H9 (cell line): ENCODE measurements at places on chromosomes 11 and 22. TPM values are rescaled to one million over a fixed set of nuclear protein-coding genes. Genes with fewer than 3 reads are reported as not detected.

The APOBEC3H gene
- 0.48 TPM in 2 replicates for total RNA-seq

The KLHDC7B gene
- not detected in 2 replicates for total RNA-seq

The VSIG10L2 gene
- total RNA-seq: not detected in 2 replicates

The APOBEC3C gene
- total RNA-seq: 31.7 and 32.1 TPM in 2 replicates

The HIRA gene
- 51.9 and 53.0 TPM in 2 replicates for total RNA-seq

The SCGB2A2 gene
- not detected in 2 replicates for total RNA-seq

The GRK3 gene
- total RNA-seq: 22.8 and 23.9 TPM in 2 replicates

The RIMBP3B gene
- total RNA-seq: 0.39 and 0.77 TPM in 2 replicates

The TECTA gene
- total RNA-seq: 0.66 and 0.68 TPM in 2 replicates

The JAM3 gene
- total RNA-seq: 30.0 and 36.5 TPM in 2 replicates

The MRGPRX4 gene
- total RNA-seq: not detected in 2 replicates

The ZNF215 gene
- 18.0 and 18.2 TPM in 2 replicates for total RNA-seq

The PRR33 gene
- total RNA-seq: not detected in 2 replicates

The HPX gene
- total RNA-seq: 1.0 and 1.2 TPM in 2 replicates

The RRP8 gene
- 14.2 and 16.0 TPM in 2 replicates for total RNA-seq

The WNT7B gene
- total RNA-seq: 0.09 and 0.31 TPM in 2 replicates

The ASCL2 gene
- 0.35 TPM in 2 replicates for total RNA-seq
